Caco-2 (cell line): ENCODE measurements at places on chromosomes 11 and 22. TPM values are rescaled to one million over a fixed set of nuclear protein-coding genes. Genes with fewer than 3 reads are reported as not detected.

Gene ACAD8
- total RNA-seq = 48.7 and 52.0 TPM in 2 replicates

Gene MAP4K2
- 16.8 and 21.4 TPM in 2 replicates for total RNA-seq

Gene SELENOH
- 174 and 175 TPM in 2 replicates for total RNA-seq

Gene CCDC88B
- 3.6 and 3.9 TPM in 2 replicates for total RNA-seq

Gene FOSL1
- 2.7 and 3.9 TPM in 2 replicates for total RNA-seq

Gene KCNE3
- total RNA-seq = 48.1 and 58.2 TPM in 2 replicates

Gene OR8D4
- not detected in 2 replicates for total RNA-seq

Gene CARD10
- total RNA-seq = 26.5 and 31.7 TPM in 2 replicates

Gene TRMT112
- total RNA-seq = 235 and 246 TPM in 2 replicates

Gene SCGB1D2
- total RNA-seq = not detected in 2 replicates

Gene CDON
- total RNA-seq = 5.7 and 6.8 TPM in 2 replicates

Gene RIC8A
- 97.1 and 111 TPM in 2 replicates for total RNA-seq

Gene KCNK7
- total RNA-seq = 0.39 and 0.49 TPM in 2 replicates

Gene LUZP2
- not detected in 2 replicates for total RNA-seq

Gene SCGB1A1
- not detected in 2 replicates for total RNA-seq

Gene LMO2
- 0.29 TPM in 1 of 2 replicates, not detected in the other for total RNA-seq

Gene PNPLA3
- 3.5 and 5.0 TPM in 2 replicates for total RNA-seq

Gene C11orf58
- total RNA-seq = 200 and 209 TPM in 2 replicates

Gene SAA2
- not detected in 2 replicates for total RNA-seq

Gene EIF4G2
- 1,233 and 1,287 TPM in 2 replicates for total RNA-seq

Gene UCP3
- 0.84 and 1.2 TPM in 2 replicates for total RNA-seq

Gene MUC6
- not detected in 2 replicates for total RNA-seq

Gene SPI1
- not detected in 2 replicates for total RNA-seq

Gene DDIAS
- 20.1 and 22.0 TPM in 2 replicates for total RNA-seq

Gene POU2AF1
- total RNA-seq = 1.1 and 2.7 TPM in 2 replicates

Gene OR5L2
- total RNA-seq = not detected in 2 replicates

Gene BRSK2
- 32.8 and 35.9 TPM in 2 replicates for total RNA-seq

Gene NXPE1
- total RNA-seq = not detected in 2 replicates

Gene CNTF
- total RNA-seq = 3.3 and 3.6 TPM in 2 replicates

Gene PAX6
- total RNA-seq = 0.43 and 0.74 TPM in 2 replicates

Gene FIBP
- 56.8 and 61.5 TPM in 2 replicates for total RNA-seq

Gene FGF19
- 1.1 and 1.7 TPM in 2 replicates for total RNA-seq

Gene MPEG1
- not detected in 2 replicates for total RNA-seq

Gene MMP10
- total RNA-seq = 0.16 and 1.1 TPM in 2 replicates

Gene C11orf97
- not detected in 2 replicates for total RNA-seq

Gene RBM4
- 257 and 273 TPM in 2 replicates for total RNA-seq

Gene TXNRD2
- 44.8 and 47.0 TPM in 2 replicates for total RNA-seq

Gene MMP12
- total RNA-seq = not detected in 2 replicates

Gene BTBD18
- not detected in 2 replicates for total RNA-seq

Gene HPX
- 10.7 and 10.9 TPM in 2 replicates for total RNA-seq

Gene SPON1
- total RNA-seq = 41.4 and 46.9 TPM in 2 replicates

Gene KRTAP5-2
- not detected in 2 replicates for total RNA-seq

Gene ALKBH8
- 15.7 and 16.8 TPM in 2 replicates for total RNA-seq
